ENCODE measurements at places on chromosomes 6 and 20. TPM values are rescaled to one million over a fixed set of nuclear protein-coding genes. Genes with fewer than 3 reads are reported as not detected.

OPRM1 gene
- 56.7 TPM for total RNA-seq

DNAH8 gene
- total RNA-seq = under 0.01 TPM

MOXD1 gene
- total RNA-seq = 11.3 TPM

MDN1 gene
- total RNA-seq = 30.2 TPM

IL20RA gene
- 1.4 TPM for total RNA-seq

TRIM15 gene
- total RNA-seq = not detected

COQ3 gene
- total RNA-seq = 9.9 TPM

CRISP3 gene
- total RNA-seq = not detected

DEFB125 gene
- not detected for total RNA-seq

BTBD9 gene
- 34.4 TPM for total RNA-seq

RIMS4 gene
- 48.2 TPM for total RNA-seq

C20orf141 gene
- not detected for total RNA-seq

JARID2 gene
- 21.7 TPM for total RNA-seq

BPI gene
- total RNA-seq = 0.46 TPM

NINL gene
- 22.1 TPM for total RNA-seq

VEGFA gene
- 37.4 TPM for total RNA-seq

MCCD1 gene
- not detected for total RNA-seq

NOL7 gene
- total RNA-seq = 48.2 TPM

HLA-DQA2 gene
- not detected for total RNA-seq

HCRTR2 gene
- total RNA-seq = 30.0 TPM

SIRPB2 gene
- 0.69 TPM for total RNA-seq

FAM209B gene
- not detected for total RNA-seq

PDYN gene
- 35.5 TPM for total RNA-seq

MEI4 gene
- 2.1 TPM for total RNA-seq

KLHDC3 gene
- total RNA-seq = 118 TPM

DPPA5 gene
- total RNA-seq = not detected

PRRT1 gene
- 0.69 TPM for total RNA-seq

GPLD1 gene
- 21.2 TPM for total RNA-seq

SUMO4 gene
- 6.7 TPM for total RNA-seq

IP6K3 gene
- 0.46 TPM for total RNA-seq

PRSS16 gene
- total RNA-seq = not detected

PROCR gene
- 10.4 TPM for total RNA-seq

RAD21L1 gene
- total RNA-seq = not detected

RPS6KA2 gene
- total RNA-seq = 32.3 TPM

RIPOR3 gene
- total RNA-seq = 2.3 TPM

PMEPA1 gene
- total RNA-seq = 16.1 TPM

GSTA2 gene
- total RNA-seq = not detected

LY6G5C gene
- 2.5 TPM for total RNA-seq

MAP3K5 gene
- total RNA-seq = 16.1 TPM

DAAM2 gene
- 30.4 TPM for total RNA-seq

SMIM28 gene
- not detected for total RNA-seq

NXT1 gene
- total RNA-seq = 13.8 TPM

EPPIN gene
- not detected for total RNA-seq

FUT9 gene
- 102 TPM for total RNA-seq

TPBG gene
- 7.2 TPM for total RNA-seq

PRND gene
- 3.9 TPM for total RNA-seq

GPRC6A gene
- not detected for total RNA-seq

ILRUN gene
- 37.1 TPM for total RNA-seq

MYMX gene
- not detected for total RNA-seq

EDN1 gene
- 4.6 TPM for total RNA-seq

RAE1 gene
- 34.4 TPM for total RNA-seq

RHAG gene
- total RNA-seq = 0.92 TPM

CTAGE9 gene
- total RNA-seq = not detected

SLC35D3 gene
- 1.4 TPM for total RNA-seq

NR2E1 gene
- total RNA-seq = 11.1 TPM

KIF25 gene
- not detected for total RNA-seq
